Chondrocyte (in vitro differentiated cells): ENCODE measurements at places on chromosomes 2 and 18.

- DNase-seq: no peak
Observed at GRCh38 chr2:184598002-184598315, 370 bp upstream of the ZNF804A start.

DNA sequence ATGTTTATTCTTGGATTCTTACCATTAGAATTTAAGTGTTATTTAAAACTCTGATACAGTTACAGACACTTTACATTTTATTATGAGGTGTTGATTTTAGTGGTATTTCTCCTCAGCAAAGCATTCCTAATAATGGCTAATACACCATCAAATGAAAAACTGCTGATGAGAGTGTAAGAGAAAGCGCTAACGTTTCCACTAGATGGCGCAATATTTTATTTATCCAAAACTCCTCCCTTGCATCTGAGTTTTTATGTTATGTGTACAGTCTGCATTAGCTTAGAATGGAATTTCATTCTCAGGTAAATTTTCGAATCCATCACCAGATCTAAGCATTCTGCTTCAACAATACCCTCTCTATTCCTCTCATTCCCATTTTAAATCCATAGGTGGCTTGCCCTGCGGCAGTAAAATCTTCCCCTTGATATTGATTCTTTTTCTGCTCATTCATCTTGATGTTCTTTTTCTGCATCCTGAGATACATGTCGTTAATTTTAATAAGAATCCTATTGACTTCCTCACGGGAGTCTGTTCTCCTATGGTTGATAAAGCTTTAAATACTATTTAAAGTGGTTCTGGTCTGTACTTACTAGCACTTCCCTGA is 53.9 kb downstream of the PRKRA start:
- DNase-seq: no peak

DNA sequence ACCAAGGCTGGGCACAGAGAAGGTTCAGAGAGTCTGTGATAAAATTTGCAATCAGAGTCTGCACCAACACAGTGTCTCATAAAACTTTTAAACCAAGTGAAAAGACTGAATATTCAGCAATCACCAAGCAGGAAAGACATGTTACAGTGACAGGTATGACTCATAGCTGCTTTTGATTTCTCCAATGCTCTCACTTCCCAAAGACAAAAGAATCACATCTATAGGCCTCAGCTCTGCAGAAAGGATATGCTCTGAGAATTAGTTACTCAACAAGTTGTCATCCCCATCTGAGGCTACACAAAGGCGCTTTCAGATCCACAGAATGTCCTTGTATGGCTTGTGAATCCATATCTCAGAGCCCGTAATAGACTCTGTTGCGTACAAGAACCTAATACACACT is 92.5 kb downstream of the KCNF1 start:
- DNase-seq: no peak

DNA sequence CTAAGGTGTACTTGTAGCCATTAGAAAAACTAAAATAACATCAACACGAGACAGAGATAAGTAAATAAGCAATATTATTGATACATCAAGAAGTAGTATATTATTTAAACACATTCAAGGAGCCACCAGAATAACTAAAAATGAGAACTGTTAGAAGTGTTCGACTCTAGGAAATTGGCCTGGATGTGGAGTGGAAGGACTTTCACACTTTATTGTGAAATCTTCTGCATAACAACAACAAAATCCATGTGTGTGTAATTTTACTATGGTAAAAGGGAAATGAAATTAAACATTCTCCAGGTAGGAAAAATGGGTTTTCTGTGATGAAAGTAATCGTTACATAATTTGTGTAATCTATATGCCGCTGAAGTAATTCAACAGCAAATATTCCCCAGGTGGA is 96.3 kb upstream of the RNF152 start:
- DNase-seq: no peak

DNA sequence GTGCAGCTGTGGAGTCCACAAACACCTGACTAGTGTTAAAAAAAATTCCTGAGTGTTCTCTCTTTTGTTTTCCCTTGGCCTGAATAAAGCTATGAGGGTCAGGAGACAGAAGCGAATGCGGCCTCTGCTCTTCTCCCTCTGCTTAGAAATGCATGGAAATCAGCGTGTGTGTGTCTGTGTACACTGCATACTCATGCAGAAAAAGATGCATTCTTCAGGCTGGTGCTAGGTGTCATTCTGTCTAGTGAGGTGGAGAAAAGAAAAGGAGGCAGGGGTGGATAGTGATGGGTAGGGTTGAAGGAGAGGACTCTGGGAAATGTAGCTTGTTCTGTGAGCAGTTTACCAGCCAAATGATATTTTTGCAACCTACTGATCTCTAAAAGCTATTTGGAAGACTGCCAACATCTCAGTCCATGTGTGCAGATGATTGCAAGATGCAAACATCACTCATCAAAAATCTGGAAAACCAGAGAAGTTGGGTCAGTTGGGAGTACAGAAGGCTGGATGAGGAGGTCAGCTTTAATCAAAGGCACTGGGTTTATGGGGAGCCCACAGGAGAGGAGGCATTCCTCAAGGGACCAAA is 177.7 kb downstream of the INSIG2 start:
- no peak for DNase-seq
